Stimulated activated CD8-positive, alpha-beta memory T cell treated with anti-CD3 and anti-CD28 coated beads, Interleukin-2, amount 100 ng/mL, for 48 hours (primary cell): ENCODE measurements at places on chromosomes 4 and X.

GRCh38 chrX:3290561-3290960, 55.9 kb downstream of the MXRA5 start:
- no peak for DNase-seq

DNA sequence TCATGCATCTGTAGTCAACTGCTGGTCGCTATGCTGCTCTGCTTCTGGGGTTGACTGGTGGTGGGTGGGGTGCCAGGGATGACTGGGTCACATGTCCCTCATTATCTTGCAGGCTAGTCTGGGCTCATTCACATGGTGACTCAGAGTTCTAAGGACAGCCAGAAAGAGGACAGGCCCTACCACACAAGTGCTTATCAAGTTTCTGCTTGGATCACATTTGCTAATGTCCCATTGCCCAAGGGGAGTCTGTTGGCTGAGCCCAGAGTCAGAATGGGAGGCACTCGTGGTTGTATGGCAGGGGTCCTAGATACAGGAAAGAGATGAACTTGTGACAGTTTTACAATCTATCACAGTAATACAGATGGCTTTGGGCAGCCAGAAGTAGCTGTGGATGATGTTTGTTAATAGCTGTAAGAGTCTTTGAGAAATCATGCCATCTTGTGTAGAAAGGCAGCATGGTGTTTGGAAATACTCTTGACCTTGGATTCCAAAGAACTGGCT, 221.3 kb downstream of the GPAT3 start:
- DNase-seq, result no peak

DNA sequence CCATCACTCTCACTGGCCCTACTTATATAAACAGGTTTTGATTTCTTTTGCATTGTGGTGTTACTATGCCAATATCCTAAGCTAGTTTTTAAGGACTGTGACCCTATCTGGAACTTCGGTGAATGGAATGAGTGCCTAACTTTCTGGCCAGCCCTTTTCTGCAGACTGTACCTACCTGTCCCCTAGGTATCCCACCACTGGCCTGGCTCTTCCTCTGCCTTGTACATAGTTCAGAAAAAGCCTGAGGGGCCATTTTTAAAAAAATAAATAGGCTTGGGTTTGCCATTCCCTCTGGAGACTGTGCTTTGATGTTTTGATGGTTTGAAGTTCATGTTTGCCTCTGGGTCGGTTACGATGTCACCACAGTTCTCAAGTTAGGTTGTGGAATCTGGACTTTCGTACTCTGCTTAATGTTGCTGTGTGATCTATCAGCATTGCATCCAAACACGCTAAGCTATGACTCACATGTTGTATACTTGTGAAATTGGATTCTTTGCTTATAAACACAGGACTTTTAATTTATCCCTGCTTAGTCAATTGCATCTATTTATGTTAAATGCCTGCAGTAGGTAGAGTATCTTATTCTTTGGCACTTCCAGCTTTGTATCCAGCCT, 182.0 kb downstream of the ANKRD50 start:
- DNase-seq, result no peak

GRCh38 chr4:39047681-39048080, 14.4 kb upstream of the KLHL5 start:
- DNase-seq, result no peak

DNA sequence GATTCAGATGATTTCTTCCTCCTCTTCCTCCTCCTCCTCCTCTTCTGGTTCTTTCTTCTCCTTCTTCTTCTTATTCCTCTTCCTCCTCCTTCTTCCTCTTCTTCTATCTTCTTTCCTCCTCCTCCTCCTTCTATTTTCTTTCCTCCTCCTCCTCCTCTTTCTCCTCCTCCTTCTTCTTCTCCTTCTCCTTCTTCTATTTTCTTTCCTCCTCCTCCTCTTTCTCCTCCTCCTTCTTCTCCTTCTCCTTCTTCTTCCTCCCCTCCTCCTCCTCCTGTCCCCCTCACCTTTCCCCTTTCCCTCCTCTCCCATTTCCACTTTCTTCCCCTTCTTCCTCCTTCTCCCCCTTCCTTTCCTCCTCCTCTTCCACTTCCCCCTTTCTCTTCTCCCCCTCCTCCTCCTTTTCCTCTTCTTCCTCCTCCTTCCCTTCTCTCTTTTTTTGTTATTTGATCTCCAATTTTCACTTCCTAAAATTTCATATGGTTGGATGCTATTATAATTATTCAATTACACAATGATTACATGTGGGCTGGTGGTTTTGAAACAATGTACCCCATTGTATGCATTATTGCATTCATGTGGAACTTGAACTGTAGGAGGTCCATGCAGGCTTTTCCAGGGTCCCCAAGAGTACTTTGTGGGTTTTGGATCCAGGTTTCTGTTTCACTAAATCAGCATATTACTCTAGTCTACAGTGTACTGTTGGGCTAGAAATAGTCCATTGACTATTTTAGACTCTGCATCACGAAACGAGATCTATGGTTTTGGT, 68.1 kb downstream of the SORBS2 start:
- DNase-seq, result no peak

DNA sequence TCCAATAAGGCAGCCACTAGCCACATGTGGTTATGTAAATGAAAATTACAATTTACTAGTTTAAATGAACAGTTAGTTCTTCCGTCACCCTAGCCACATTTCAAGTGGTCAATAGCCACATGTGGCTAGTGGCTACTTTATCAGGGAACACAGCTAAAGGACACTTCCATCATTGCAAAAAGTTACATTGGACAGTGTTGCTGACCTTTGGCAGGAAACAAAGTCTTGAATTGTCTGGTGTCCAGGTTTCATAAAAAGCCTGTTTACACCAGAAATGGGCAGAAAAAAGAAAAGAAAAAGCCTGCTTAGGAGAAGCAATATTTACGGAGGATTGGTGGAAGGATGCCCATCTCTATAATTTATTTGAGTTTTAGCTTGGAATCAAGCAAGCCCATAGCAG, 38.6 kb downstream of the RWDD4 start:
- DNase-seq, result no peak

DNA sequence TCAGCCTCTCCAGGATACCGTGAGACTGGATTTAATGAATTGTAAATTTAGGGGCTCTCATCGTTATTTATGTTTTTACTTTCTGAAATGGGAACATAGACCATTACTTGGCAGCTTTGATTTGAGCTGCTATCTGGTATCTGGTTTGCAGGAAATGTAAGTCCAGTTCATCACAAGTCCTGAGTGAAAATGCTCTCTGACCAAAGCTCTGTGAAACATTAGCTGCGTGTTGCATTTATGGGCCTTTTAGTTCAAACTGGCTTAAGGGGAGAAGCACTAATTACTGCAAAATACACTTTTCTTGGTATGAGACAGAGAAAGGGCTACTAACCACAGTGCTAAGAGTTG, 420 bp downstream of the CC2D2A start:
- no peak for DNase-seq

DNA sequence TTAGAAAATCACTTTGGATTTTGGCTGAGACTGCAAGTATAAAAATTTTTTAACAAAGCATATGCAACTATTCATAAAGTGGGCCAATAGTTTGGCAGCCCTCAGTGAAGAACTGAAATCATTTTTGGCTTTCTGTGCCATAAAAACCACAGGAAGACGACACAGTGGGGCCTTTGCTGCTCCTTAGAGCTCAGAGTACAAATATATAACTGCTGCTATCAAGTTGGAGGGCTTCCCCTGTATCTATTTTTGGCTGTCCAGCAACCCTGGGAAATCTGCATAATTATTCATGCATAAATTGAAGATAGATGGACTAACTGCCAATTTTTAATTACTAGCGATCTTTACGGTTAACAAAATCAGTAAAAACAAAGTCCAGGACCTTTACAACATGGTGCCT, 51.5 kb upstream of the FTHL17 start:
- no peak for DNase-seq

DNA sequence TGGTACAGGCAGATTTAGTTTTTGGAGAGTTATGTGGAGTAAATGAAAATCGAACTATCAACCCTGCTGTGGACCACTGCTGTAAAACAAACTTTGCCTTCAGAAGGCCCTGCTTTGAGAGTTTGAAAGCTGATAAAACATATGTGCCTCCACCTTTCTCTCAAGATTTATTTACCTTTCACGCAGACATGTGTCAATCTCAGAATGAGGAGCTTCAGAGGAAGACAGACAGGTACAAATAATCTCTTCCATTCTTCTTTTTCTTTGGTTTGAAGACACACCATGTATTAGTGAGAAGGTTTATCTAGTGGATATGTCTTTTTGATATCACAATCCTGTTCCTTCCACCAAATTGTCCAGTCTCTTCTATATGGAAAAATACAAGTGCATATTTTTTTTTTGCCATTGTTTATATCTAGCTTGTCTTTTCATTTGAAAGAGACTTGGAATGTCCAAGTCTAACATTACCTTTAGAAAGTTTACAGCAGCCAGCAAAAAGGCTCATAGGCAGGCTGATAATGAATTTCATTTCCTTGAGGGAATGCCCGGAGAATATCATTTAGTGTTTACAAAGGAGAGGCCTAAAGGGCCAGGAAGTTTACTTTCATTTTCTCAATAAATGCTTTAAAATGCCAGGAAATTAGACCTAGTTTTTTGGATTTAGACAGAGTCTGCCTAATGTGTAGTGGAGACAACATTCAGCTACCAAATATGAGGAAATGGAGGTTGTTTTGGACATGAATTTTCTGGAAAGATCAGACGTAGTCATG, 18.6 kb downstream of the AFM start:
- no peak for DNase-seq

GRCh38 chr4:142307857-142308256, 538.2 kb downstream of the INPP4B start:
- no peak for DNase-seq

GRCh38 chrX:4373791-4374190, 660.3 kb upstream of the PRKX start:
- DNase-seq, result no peak
